ENCODE measurements at places on chromosomes 3 and 15. TPM values are rescaled to one million over a fixed set of nuclear protein-coding genes. Genes with fewer than 3 reads are reported as not detected.

Gene RSL24D1
- 51.1 TPM for total RNA-seq

DNA sequence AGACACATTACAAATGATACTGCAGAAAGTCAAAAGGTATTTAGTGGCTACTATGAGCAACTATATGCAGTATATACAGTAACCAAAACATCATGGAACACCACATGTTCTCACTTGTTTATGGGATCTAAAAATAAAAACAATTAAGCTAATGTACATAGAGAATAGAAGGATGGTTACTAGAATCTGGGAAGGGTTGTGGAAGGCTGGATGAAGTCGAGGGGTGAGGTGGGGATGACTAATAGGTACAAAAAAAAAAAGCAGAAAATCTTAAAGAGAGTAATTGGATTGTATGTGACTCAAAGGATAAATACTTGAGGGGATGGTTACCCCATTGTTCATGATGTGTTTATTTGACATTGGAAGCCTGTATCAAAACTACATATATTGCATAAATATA lies 848.8 kb upstream of the GBE1 start:
- no peak for DNase-seq

- DNase-seq, result no peak
These were observed 440 bp downstream of the PRTG start for GRCh38 chr15:55742498-55742926.

GRCh38 chr3:9247361-9247940 lies 2.0 kb downstream of the SRGAP3 start:
- DNase-seq, result no peak

- DNase-seq, result no peak
These were observed 1.3 kb downstream of the ATXN7 start for GRCh38 chr3:63864965-63865327.

- no peak for DNase-seq
These were observed 44.5 kb downstream of the CTDSPL2 start for GRCh38 chr15:44471885-44472455.

- no peak for DNase-seq
These were observed 26.6 kb downstream of the TMEM45A start for GRCh38 chr3:100518983-100519382.

DNA sequence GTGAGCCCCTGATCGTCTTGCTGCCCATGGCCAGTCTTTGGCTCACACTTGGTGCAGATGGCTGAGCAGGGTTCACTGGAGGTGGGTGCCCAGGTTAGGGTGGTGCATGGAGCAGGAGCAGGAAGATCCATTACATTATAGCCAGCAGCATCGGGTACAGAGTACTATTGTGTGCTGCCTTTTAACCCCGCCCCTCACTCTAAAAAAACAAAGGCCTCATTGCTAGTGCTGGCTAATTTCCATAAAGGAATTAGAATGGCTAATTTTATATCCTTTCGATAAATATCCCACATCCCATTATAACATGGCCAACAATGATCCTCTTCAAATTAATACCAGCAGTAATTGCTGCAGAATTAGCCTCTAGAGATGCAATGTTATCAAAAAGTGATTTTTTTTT lies 45.8 kb upstream of the PPP4R2 start:
- DNase-seq, result no peak

GRCh38 chr3:103195216-103195615 lies 760.4 kb downstream of the ZPLD1 start:
- DNase-seq, result no peak

Gene MKRN3
- not detected for total RNA-seq

Gene CCR9
- not detected for total RNA-seq

- DNase-seq, result no peak
These were observed 47.7 kb upstream of the PLXND1 start for GRCh38 chr3:129654131-129654530.

DNA sequence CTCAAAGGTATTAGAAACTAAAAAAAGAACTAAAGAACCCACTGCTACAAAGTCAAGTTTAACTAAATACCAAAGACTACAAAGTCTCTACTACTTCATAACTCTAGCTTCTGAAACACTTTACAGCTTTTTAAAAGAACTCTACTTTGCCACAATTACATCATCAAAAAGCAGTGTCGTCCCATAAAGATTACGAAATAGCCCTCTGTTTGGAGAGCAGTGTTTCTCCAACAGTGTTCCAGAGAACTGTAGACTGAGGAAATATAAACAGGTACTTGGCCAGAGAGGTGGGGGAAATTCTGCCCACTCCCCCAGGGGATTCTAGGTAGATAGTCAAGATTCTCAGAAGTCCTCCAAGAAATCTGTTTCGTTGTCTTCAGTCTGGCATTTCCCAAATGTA lies 225.6 kb downstream of the PDZRN3 start:
- DNase-seq, result no peak

DNA sequence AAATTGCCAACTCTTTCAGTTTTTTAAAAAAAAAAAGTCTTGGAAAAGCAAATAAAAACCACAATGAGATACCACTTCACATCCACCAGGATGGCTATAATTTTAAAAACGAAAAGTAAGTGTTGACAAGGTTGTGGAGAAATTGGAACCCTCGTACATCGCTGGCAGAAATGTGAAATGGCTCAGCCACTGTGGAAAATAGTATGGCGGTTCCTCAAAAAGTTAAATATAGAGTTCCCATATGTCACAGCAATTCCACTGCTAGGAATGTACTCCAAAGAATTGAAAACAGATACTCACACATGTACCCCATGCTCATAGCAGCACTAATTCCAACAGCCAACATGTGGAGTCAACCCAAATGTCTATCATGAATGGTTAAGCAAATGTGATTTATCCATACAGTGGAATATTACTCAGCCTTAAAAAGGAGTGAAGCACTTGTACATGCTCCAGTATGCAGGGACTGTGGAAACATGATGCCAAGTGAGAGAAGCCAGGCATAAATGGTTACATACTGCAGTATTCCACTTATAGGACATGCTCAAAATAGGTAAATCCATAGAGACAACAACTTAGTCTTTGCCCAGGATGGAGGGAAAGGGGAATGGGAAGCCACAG lies 73.8 kb upstream of the PCSK6 start:
- DNase-seq, result no peak

Gene CCDC191
- 8.6 TPM for total RNA-seq

GRCh38 chr3:197512691-197513571 lies 42.8 kb downstream of the BDH1 start:
- DNase-seq, result no peak

DNA sequence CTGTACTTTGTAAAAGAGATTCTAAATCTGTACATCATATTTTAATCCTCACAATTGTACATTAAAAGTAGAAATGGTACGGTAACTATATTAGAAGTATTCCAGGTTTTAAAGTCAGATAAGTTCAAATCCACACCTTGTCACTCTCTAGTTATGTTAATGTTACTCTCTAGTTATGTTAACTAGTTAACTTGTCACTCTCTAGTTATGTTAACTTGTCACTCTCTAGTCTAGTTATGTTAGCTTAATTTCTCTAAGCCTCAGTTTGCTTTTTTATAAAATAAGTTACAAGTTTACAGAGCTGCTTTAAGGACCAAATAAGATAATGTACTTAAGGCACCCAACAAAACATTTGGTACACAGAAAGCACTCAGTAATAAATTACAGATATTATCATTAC lies 42.6 kb downstream of the ZNF280D start:
- no peak for DNase-seq

Gene COL6A5
- not detected for total RNA-seq

Gene KLF15
- 25.3 TPM for total RNA-seq

DNA sequence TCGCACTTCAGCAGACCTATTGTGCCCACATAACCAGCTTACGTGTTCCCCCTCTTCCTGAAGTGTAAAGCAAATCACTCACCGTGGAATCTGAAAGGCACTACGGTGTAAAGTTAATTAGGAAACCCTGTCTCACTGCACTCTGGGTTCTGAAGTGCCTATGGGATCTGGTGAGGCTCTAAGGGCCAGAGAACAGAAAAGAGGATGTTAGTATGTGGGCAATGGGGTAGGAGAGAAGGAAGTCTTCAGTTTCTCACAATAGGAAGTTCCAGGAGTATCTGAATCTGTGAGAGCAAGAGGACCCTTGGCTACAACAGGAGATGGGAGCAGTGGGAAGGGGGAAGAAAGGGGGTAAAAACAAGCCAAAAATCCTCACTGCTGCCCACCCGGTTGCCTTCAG lies 71.4 kb downstream of the ITGB5 start:
- DNase-seq, result no peak

DNA sequence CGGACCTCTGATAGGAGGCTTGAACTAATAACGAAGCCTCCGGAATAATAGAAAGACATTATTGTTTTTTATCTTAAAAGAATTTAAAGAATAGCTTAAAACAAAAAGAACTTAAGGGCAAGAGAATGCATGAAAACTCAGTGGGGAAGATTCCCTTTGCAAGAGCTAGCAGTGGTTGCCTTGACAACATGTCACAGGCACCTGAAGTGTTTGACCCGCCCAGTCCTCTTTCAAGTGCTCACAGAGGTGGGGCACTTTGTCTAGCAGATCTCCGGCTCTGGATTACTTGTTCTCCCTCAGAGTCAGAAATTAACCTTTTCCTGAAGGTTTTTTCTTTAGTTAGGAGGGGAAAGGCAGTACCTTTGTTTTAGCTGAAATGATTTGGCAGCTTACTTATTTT lies 37.8 kb downstream of the LARS2 start:
- no peak for DNase-seq

- DNase-seq, result no peak
These were observed 56.1 kb upstream of the WNT5A start for GRCh38 chr3:55543181-55543614.

DNA sequence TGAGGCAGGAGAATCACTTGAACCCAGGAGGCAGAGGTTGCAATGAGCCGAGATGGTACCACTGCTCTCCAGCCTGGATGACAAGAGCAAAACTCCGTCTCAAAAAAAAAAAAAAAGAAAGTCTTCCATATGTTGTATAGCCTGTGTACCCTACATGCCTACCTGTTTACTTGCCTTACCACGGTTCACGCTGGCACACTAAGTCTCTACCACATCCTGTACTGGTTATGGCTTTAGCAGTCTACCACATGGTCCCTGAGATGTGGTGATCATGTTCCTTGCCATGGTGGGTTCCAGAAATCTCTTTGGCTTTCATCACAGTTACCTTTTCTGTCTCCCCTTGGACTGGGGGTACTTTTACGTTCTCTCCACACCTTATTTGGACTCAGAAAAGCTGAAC lies 63.8 kb upstream of the TBC1D5 start:
- DNase-seq, result no peak

DNA sequence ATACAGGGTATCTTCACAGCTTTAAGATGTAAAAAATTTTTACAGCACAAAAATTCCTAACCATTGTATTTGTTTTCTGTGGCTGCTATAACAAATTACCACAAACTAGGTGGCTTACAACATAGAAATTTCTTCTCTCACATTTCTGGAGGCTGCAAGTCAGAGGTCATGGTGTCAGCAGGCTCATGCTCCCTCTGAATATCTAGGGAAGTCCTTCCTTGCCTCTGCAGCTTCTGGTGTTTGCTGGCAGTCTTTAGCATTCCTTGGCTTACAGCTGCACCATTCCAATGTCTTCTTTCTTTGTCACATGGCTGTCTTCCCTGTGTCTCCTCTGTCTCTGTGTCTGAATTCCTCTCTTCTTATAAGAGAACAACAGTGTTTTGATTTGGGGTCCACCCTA lies 310.2 kb upstream of the SUCLG2 start:
- DNase-seq, result no peak

DNA sequence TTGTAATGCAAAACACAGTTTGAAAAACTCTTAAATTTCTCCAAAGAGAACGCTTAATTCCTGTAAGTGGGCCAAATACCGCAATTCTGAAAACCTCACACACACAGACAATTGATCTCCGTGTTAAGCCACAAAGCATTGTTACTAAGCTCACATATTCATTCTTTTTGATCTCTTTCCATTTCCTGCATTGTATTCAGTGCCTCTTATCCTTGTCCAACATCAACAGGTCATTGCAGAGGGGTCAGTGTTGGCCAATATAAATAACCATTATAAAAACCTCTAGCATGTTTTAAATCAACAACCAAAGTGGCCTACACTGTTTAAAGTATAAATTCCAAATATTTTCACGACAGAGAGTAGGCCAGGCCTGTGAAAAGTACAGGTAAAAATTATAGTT lies 171.1 kb downstream of the PDZRN3 start:
- no peak for DNase-seq

Gene IGSF10
- 0.49 TPM for total RNA-seq

- DNase-seq, result no peak
These were observed 22.4 kb upstream of the GOLGA6L10 start for GRCh38 chr15:82371656-82372055.

GRCh38 chr3:169771497-169772304 lies 1.5 kb upstream of the MYNN start:
- DNase-seq, result no peak

- no peak for DNase-seq
These were observed 21.7 kb downstream of the ZDHHC3 start for GRCh38 chr3:44954304-44954703.

Gene SELENOS
- 47.6 TPM for total RNA-seq

GRCh38 chr3:130516645-130517512 lies at the start of gene COL6A6:
Gene COL6A6, plus strand, starts transcription at chr3:130517177. Its CDS starts 43,188 bp downstream, at chr3:130560365.
- no peak for DNase-seq

DNA sequence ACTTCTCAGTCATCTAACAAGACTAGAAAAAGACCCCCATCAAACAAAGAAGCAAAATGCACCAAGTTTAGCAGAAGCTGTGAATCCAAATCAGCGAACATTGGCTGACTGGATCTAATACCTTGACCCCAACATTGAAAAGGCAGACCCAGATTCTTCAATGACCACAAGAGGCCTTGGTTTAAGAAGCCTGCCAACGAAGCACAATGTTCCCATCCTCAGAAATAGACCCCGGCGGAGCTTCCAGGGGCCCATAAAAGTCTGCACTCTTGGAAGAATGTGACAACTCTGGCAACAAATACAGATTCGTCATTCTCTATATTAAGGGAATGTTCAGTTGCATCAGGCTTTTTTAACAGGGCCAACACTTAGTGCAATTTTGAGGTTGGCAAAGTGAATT lies 112.8 kb upstream of the BCL6 start:
- no peak for DNase-seq

Gene NCEH1
- total RNA-seq, result 7.4 TPM

- peak; percentile 99 for DNase-seq
These were observed at the start of gene KBTBD8 for GRCh38 chr3:66998113-66998903. Gene KBTBD8, plus strand, starts transcription at chr3:66998307. Its CDS starts 49 bp downstream, at chr3:66998356.

DNA sequence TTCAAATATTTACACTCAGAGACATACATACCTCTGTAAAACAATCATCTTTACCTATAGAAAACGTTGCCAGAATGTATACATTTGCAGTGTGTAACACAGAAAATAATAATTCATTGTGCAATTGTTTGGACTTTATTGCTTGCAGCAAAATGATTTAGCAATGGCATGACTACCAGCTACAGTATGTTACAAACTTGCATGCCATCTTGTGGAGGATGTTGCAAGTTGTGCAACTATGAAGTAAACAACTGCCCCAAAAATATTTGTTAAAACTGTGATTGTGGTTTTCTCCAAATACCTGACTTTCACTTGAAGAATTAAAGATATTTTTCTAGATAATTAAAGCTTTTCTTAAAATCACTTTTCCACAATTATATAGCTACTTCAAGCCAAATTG lies 27.1 kb upstream of the C3orf49 start:
- DNase-seq, result no peak

DNA sequence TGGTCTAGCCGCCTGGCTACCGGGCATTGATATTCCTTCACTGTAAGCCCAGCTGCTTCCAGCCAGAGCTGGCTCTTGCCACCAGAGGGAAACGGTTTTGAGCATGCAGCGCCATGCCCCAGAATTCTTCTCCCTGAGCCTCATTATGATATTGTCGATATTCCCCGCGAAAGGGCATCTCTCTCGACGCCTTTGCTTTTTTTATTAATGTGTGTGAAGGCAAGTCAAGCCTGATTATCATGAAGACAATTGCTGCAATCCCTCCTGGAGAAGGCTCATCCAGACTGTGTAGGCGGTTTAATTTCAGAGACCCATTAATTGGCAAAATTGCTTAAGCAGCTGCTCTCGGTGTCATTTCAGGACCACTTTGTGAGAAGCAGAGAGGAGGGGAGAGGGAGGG lies 321.2 kb upstream of the TLE3 start:
- DNase-seq, result no peak
